ENCODE measurements at places on chromosomes 4 and X.

- DNase-seq = no peak
Observed at GRCh38 chrX:16966752-16967448, 20.4 kb downstream of the REPS2 start.

DNA sequence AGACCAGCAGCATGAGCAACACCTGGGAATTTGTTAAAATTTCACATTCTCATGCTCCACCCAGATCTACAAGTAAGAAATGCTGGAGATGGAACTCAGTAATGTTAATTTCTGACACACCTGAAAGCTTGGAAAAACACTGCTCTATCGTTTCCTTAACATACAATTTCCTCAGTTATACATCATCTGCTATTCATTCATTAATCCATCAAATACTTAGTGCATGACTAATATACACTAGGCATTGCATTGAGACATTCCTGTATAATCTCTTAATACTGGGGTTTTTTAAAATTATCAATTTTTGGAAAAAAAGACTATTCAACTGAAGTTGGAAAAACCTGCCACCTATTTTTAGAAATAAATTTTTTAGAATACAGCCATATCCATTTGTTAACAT lies 106.1 kb downstream of the CHM start:
- DNase-seq = peak; percentile 41

DNA sequence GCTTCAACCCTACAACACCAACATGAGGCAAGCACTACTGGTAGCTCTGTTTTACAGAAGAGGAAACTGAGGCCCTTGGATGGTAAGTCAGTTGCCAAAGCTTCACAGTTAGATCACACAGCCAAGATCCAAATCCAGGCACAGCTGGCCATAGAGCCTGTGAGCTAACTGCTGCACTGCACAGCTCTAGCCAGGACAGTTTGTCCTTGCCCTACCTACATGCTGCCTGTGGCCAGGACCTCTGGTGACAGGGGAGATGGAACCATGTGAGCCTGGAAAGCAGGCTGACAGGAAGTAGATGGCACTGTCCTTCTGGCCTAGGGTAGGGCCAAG lies 257.8 kb downstream of the FBXW7 start:
- DNase-seq = no peak

- peak; percentile 44 for DNase-seq
Observed at GRCh38 chr4:168076989-168077725, 15.2 kb upstream of the ANXA10 start.

DNA sequence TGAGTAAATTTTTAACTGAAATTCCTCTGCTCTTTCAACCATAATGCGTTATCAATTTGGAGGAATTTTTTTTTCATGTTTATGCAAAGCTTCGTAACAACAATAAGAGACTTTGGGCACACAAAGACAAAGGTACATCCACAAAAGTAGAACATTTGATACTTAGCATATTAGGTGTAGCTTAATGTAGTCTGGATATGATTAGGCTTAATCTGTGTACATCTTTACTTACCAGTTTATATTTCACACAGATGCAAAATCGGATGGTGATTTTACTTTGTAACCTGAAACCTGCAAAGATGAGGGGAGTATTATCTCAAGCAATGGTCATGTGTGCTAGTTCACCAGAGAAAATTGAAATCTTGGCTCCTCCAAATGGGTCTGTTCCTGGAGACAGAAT lies 20.3 kb downstream of the AIMP1 start:
- no peak for DNase-seq

- DNase-seq = no peak
Observed at GRCh38 chrX:51158231-51158630, 174.4 kb upstream of the NUDT10 start.

- DNase-seq = no peak
Observed at GRCh38 chrX:95056901-95057300, 1382.9 kb downstream of the FAM133A start.

- DNase-seq = no peak
Observed at GRCh38 chr4:8087921-8088495, 70.6 kb downstream of the ABLIM2 start.

DNA sequence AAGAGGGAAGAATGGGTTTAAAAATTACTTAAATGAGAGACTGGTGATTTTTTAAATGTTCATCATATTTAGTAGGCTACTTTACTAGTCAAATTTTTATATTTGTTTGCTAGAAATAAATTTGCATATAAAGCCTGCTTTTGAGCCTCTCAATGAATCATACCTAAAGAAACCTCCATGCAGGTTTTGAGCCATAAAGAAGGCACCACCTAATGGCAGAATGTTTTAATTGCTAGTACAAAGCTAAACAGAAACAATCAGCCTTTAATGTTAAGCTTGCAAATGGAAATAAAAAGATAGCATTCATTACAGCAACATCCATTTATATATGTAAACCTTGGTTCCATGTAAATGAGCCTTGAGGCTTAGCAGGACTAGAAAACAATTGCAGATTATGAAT lies 989.7 kb downstream of the CCSER1 start:
- peak; percentile 33 for DNase-seq

DNA sequence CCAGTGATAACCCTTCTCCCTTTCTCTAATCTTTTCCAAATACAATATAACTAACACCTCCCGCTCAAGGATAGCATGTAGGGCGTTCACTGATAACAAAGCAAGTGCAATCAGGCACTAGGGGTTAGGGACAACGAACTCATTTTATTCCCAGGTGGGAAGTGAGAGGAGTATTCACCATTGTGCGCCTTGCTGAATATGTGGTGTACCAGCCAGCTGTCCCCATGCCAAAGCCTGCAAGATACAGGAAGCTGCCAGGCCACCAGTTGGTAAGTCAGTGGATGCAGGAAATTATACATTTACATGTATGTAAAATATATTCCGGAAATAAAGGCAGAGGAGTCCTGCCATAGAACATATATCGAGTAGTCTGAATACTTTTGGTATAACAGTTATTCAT lies 6.3 kb upstream of the HPRT1 start:
- no peak for DNase-seq

- no peak for DNase-seq
Observed at GRCh38 chr4:165096776-165097175, 15.9 kb downstream of the TMEM192 start.

DNA sequence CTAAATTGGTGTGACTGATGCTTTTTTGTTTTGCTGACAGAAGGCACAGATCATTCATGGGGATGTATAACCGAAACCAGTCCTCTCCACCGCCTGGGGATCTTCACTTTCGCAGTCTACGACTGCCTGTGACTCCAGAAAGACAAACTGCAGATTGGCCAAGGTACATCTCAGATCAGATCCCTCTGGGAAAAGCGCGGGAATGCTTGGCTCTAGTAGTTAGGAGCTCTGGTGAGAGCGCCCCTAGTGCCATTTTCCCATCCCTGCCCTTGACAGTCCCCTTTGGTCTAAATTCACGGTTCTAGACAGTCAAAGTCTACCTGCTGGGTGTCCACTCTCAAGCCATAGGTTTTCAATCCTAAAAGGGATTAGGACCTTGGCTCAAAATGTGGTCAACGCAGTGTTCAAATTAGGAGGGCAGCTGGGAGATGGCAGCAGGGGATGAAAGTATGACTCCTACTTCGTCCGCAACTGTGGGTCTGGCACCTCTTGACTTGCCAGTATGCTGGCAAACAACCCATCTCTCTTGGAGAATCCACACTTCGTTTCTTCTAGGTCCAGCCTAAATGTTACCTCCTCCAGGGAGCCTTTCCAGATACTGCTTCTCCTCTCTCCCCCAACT lies 6.9 kb upstream of the HAND2 start:
- DNase-seq = no peak

- no peak for DNase-seq
Observed at GRCh38 chr4:98287328-98287727, 26.1 kb downstream of the RAP1GDS1 start.

GRCh38 chrX:49058794-49059193 lies at the start of gene CCDC120:
CCDC120 (plus strand) TSS chrX:49058999; CDS start chrX:49062042, 3,043 bp downstream.
- no peak for DNase-seq

DNA sequence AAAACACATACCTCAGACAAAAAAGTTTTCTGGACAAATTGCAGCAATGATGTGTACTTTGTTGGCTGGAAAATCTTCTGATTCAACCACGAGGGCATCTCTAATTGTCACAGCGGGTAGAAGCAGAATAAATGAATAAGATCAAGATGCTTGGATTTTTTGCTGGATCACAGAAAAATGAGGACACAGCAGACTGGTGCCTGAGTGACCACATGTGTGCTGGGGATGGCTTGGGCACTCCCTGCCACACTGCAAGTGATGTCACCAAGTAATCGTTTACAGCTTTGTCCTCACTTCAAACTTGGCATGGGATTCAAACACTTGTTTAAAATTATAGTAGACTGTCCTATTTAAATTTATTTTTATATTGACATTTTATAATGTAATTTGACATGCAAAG lies 557.0 kb downstream of the SPRY1 start:
- DNase-seq = no peak

DNA sequence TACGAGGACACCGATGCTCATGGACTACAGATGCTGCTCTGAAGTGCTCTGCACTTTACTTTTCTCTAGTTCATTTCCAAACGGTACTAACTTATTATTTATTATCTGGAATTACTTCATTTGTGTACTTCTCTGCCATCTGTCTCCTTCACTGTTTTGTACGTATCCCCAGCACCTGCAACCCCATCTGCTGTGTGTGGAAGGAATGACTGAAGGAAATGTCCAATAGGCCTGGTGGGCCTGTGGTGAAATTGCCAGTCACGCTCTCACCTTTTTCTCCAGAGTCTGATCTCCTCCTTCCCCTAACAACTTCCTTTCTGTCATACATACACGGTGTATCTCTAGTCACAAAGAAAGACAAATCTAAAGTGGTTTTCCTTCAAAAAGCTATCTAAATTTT lies 12.9 kb downstream of the TMEM154 start:
- DNase-seq = no peak

GRCh38 chrX:49868739-49869138 lies 10.5 kb upstream of the USP27X start:
- DNase-seq = no peak

DNA sequence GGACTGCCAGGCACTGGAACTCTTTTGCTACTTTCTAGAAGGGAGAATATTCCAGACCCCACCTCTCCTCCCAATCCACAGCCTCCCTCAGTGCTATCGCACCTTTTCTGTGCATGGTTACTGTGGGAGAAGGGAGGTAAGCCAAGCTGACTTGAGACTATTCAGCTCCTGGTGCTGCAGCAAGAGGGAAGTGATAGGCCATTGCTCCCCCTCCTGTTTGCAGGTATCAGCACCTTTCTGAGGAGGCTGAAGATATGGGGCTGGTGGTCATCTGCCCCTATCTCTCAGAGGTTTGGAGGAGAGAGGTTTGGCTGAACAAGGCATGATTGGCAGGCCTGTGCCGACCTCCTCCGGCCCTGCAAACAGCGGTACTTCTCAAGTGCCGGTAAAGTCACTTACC lies 103.3 kb upstream of the GATB start:
- no peak for DNase-seq

DNA sequence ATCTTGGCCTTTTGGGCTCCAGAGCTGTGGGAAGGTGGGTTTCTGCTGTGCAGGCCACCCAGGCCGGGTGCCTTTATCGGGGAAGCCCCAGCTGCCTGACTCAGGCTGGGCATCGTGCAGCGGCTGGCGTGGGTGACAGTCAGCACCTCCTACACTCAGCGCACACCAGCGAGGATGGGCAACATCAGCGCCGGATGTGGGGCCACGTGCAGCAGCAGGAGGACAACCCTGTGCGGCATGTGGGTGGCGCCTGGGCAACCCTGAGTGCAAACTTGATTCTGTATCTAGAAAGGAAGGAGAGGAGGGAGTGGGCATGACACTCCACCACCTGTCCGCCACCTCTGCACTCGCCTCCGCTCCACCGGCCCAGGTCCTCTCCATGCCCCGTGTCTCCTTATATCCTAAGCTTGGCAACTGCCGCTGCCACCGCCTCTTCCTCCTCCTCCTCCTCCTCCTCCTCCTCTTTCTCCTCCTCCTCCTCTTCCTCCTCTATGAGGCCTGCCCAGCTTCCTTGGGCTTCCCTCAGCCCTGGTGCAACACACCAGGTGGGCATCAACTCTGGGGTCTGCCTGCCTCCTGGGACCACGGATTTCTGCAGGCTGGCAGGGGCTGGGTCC lies 107.4 kb upstream of the AFAP1 start:
- no peak for DNase-seq

DNA sequence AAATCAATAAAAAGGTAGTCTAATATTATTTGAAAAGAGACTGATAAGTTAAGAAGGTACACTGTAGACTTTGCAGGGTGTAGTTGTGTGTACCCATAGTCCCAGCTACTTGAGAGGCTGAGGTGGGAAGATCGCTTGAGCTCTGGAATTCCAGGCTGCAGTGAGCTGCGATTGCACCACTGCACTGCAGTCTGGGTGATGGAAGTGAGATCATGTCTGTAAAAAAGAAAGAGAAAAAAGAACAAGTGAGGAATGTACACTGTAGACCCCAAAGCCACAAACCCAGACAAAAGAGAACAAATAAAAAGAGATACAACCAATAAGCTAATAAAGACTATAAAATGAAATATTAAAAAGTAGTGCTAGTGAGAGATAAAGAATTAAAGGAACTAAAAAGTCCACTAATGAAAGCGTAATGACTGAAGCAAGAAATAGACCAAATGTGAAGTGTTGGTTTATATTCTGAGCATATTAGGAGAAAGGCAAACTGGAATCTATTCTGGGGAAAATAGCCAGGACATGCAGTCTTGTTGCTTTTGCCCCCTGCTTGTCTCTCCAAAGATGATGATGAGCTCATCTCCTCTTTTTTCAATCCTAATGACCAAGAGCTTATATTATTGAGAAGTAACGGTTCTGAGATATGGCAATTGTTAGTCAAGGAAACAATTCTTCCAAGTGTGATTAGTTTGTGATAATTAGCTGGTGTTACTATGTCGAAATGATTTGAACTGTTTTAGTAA lies 19.1 kb downstream of the GSX2 start:
- no peak for DNase-seq

- DNase-seq = peak; percentile 91
Observed at GRCh38 chrX:41084044-41084892, 977 bp upstream of the USP9X start.
